Activated CD8-positive, alpha-beta T cell treated with anti-CD3 and anti-CD28 coated beads for 36 hours (primary cell): ENCODE measurements at places on chromosomes 4 and X.
A peak's percentile ranks its signal among the peaks of the same experiment; 100 is the strongest.

DNA sequence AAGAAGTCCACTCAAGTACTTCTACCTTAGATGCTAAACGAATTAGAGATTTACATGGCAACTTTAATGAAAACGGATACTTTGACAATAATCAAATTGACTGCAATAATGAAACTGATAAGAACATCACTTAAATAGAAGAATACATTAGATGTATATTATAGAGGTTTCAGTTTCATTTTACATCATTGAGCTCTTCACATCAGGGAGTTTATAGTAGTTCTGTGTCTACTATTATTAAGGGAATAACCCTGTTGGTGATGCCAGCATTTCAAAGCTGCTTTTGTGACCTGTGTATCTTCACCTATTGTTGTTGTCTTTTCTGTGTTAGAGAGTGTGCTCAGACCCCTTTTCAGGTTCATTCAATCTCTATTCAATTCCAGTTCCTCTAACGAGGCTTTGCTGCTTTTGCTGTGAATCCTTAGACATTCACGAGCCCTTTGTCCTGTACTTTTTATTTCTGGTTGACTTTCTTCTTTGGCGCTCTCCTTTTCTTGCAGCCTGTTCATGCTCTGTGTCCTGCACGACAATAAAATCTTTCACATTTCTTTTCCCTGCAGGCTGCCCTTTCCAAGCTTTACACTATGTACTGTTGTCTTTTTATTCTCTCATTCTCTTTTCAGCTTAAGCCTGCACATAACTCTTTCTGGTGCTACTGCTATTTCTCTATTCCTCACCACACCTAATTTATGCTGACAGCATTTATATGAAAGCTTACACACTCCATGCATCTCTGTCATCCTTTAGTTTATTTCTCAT lies 232.1 kb downstream of the CPE start:
- DNase-seq, result no peak

DNA sequence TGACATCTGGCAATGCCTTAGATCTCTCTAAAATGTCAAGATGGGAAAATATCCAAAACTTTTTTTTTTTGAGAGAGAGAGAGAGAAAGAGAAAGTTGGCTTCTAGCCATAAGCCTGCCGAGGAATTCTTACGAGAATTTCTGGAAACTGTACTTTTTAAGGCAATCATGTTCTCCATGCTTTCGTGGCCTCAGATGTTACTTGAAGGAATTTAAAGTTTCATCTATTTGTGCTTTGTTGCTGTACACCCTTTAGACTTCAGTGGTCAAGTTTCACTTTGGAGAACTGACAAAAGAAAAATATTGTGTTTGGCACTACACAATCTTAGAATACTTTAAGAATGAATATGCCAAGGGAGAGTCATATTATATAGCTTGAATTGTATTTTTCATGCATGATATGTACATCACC lies 53.9 kb downstream of the FAT4 start:
- DNase-seq, result no peak

DNA sequence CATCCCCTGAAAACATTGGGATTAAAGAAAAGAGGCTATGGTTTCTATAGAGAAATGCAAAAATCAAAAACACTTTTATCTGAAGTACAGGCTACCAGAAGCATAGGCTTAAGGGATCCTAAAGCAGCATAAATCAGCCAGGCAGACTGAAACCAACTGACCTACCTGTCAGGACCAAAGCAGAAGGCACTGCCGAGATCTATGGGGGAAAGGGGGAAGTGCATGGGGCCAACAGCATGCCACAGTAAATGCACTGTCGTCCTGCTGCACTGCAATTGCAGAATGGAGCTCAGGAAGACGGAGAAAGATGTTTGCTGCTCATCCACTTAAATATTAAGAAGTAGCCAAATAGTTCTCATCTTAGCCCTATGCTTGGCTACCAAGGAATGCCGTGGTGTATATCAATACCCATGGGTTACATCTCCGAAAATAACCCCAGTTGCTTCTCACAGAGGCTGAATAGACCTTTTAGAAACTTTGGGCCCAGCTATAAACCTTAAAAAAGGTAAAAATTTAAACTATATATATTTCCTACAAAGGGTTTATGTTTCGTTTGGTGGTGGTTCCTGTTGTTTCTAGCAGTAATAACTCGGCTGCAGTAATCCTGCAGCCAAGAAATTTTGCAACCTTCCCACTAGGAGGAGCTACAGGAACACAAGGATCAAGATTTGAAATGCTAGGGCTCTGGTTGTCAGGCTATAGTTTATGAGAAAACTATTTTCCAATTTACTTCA lies 312.2 kb upstream of the DIAPH2 start:
- no peak for DNase-seq

DNA sequence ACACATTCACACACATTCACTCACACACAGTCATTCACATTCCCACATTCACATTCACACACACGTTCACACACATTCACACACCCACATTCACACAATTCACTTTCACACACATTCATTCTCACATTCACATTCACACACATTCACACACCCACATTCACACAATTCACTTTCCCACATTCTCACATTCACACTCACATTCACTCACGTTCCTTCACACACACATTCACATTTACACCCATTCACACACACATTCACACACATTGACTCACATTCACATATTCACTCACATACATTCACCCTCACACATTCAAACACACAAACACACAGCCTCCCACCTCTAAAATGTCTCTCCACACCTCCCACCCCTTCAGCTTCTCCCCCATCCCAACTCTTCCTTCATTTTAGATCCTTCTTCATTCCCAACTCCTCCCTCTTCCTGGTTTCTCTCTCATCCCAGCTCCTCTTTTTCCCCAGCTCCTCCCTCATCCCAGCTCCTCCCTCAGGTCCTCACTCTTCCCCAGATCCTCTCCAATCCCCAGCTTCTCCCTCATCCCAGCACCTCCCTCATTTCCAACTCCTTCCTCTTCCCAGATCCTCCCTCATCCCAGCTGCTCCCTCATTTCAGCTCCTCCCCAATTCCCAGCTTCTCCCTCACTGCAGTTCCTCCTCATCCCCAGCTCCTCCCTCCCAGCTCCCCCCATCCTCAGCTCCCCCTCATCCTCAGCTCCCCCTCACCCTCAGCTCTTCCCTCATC lies 111.0 kb downstream of the FAM53A start:
- no peak for DNase-seq

- no peak for DNase-seq
These were observed 35.3 kb upstream of the ADAMTS3 start for GRCh38 chr4:72604324-72604723.

- DNase-seq, result peak; percentile 80
These were observed 743 bp downstream of the ANTXR2 start for GRCh38 chr4:80072228-80072743.

GRCh38 chr4:153705743-153706468 lies 21.8 kb downstream of the TLR2 start:
- DNase-seq, result no peak

GRCh38 chr4:76974150-76974549 lies 24.6 kb downstream of the SEPTIN11 start:
- DNase-seq, result no peak

DNA sequence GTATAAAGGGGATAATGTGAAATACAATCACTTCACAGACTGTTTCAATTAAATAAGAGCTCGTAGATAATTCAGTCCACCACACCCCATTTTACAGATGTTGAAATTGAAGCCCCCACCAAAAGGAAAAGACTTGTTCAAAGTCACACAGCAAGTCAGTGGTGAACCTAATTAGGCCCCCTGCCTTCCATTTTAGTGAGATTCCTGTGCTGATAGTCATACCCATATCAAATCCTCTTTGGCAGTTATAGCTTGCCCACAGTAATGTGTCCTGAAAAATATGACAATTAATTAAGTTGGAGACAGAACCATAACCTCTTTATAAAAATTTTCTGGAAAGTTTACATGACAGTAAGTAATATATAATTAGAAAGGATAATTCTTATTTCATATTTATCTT lies 58.0 kb downstream of the AR start:
- no peak for DNase-seq

DNA sequence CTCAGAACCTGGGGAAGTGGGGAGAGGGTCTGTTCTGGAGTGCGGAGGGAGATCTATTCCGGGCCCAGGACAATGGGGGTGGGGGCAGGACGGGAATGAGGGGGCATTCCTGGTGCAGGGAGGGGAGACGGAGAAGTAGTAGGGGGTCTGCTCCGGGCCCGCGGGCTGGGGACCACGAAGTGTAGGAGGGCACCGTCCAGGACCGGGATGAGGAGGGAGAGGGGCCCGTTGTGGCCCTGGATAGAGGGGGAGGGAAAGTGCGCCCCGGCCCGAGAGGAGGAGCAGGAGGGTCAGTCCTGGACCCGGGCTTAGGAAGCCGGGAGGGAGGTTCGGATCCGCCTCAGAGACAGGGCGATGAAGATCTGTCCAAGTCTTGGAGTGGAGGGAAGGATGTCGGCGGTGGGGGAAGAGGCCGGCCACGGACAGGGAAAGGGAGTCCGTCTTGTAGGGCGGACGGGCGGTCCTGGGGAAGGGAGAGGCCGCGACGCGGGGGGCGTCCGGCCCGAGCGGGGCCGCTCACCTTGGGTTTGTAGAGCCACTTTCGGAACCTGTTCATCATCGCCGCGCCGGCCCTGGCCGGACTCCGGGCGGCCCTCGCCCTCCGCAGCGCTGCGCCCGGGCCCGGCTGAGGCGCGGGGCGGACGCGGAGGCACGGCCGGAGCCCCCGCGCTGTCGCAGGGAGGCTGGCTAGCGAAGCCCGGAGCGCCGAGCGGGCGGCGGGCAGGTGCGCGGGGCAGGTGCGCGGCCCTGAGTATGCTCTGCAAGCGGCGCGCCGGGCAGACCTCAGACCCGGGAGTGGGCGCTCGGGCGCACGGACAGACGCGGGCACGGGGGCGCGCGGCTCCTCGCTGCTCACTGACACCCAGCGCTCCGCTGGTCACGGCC lies at the start of gene ZFYVE28:
ZFYVE28 (minus strand) TSS at position 881 of the 885 bp plus-strand sequence; CDS start at position 559, 322 bp downstream.
- DNase-seq, result no peak

- no peak for DNase-seq
These were observed 13.2 kb downstream of the C4orf54 start for GRCh38 chr4:99644453-99644852.
